NCI-H1930 (cell line): ENCODE measurements at places on chromosomes 11 and 22.

DNA sequence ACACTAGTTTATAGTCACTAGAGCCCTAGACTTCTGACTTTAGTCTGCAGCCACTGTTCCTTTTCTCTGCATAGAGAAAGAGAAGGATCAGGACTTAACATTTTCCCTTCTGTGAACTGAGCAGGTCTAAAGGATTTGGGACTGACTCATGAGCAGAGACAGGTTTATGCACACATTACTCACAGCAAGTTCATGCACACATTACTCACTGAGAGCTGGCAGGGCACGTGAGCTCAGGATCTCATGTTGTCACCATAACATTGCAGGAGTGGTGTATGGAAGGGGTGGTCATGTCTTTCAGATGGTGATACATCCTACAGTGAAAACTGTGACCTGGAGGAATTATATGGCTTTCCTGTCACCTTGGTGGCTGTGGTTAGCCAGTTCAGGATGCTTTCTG lies 56.4 kb downstream of the CEP164 start:
- DNase-seq: no peak

DNA sequence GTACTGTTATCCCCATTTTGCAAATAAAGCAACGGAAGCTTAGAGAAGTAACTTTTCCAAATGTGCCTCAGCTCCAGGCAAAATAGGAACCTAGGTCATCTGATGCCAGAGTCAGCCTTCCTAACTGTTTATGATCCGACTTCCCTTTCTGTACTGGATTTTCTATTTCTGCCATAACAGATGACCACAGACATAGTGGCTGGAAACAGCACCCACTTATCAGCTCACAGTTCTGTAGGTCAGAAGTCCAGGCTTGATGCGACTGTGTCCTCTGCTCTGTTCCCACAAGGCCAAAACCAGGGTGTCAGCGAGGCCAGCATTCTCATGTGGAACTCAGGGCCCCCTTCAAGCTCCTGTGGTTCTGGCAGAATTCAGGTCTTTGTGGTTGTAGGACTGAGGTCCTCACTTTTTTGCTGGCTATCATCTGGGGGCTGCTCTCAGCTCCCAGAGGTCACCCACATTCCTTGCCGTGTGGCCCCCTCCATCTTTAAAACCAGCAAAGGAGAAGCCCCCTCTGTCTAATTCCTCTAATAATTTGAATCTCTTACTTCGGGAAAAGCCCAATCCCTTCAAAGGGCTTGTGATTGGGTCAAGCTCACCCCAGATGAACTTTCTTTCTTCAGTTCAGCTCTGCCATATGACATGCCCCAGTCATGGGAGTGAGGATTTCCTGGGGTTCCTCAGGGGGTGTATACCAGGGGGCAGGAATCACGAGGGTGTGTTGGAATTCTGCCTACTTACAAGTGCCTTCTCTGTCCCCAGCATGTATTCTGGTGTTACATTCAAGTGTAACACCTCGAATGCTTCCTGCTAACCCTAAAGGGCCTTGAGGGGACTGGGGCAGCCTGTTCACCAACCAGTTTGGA lies 15.3 kb downstream of the KCNJ5 start:
- DNase-seq: no peak

GRCh38 chr11:21604564-21604963 lies 588.3 kb upstream of the ANO5 start:
- DNase-seq: no peak

GRCh38 chr11:120102864-120103122 lies 35.1 kb downstream of the TRIM29 start:
- DNase-seq: no peak

- DNase-seq: no peak
These were observed 12.8 kb downstream of the PARVG start for GRCh38 chr22:44193535-44193891.

DNA sequence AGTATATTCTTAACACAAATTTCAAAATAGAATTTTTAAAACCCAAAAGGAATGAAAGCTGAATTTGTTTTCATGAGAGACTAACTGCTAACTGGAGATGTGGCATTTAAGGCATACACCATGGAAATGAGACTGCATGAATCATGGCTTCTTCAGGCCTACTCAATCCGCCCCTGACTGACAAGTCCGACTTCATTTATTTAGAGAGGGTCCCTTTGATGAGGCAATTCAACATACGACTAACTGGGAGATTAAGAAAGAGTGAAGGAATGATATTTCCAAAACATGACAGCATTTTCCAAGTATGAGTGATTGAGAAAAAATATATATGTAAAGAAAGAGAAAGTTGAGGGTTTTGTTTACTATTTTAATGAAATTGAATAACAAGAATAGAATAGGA lies 720.1 kb downstream of the DLG2 start:
- DNase-seq: no peak

GRCh38 chr11:34773826-34774225 lies 142.4 kb downstream of the APIP start:
- no peak for DNase-seq

DNA sequence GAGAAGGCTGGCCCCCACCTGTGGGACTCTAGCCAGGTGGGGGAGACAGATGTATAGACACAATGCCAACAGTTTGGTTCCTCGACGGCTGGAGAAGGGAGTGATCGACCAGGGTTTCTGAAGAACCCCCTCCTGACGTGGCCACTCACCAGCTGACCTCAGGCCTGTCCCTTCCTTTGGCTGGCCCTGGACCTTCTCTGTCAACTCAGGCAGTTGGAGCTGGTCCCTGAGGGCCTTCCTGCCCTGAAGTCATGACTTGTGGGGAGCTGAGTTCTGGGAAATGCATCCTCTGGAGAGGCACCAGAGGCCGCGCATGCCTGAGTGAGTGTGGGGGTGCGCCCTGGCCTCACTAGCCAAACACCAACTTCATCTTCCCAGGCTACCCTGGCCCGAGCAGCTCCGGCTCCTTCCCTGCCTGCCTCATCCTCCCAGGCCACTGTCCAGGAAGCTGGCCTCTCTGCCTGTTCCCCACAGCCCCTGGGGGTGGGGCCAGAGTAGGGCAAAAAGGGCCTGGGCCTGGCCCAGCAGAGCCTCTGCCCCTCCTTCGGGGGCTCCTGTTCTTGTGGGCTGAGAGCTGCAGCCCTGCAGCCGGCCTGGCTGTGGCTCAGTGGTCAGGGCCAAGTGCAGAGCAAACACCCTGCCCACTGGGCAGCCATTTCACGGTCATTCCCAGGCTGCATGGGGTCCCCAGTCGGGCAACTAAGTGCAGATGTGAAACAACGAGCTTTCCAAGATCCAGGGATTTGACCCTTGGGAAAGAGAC lies 23.6 kb downstream of the TXN2 start:
- DNase-seq: no peak

GRCh38 chr11:30908857-30909256 lies 322.7 kb upstream of the MPPED2 start:
- DNase-seq: no peak

DNA sequence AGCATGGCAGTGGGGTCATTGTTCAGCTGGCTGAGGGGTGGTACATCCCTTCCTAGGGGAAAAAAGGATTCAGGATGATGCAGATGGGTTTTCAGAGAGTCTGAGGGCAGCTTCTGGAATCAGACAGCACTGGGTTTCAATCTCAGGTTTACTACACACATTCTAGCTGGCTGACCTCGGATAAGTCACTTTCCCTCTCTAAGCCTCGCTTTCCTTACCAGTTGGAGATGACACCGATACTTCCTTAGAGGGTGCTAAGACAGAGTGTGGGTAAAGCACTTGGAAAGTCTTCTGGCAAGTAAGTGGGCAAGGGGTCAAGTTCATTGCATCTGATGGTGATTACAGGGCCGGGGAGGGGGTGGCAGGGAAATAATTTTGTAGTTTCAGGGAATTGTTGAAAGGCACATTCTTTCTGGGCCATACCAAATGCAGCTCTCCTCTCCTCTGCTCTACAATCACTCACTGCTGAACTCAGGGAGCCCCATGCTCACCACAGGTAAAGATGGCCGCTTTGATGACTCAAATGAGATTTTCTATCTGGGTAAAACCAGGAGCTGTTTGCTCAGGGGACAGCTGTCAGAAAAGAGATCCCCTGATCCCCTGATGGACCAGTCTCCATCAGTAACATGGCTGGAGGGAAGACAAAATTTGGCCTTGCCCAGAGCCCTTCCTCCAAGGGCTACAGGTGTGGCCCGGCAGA lies 6.5 kb upstream of the MIAT start:
- DNase-seq: no peak

- no peak for DNase-seq
These were observed 26.1 kb upstream of the LDHA start for GRCh38 chr11:18368221-18368620.
